ENCODE measurements at places on chromosomes 1 and 21. TPM values are rescaled to one million over a fixed set of nuclear protein-coding genes. Genes with fewer than 3 reads are reported as not detected.

GRCh38 chr1:198530953-198531352 is 9.5 kb downstream of the ATP6V1G3 start:
- DNase-seq = no peak

The TRABD2B gene
- total RNA-seq = not detected

The CHODL gene
- total RNA-seq = not detected

The NMNAT2 gene
- 2.4 TPM for total RNA-seq

The HSD3B2 gene
- not detected for total RNA-seq

GRCh38 chr1:39405358-39405757 is 86.1 kb upstream of the BMP8A start:
- peak; percentile 44 for DNase-seq

DNA sequence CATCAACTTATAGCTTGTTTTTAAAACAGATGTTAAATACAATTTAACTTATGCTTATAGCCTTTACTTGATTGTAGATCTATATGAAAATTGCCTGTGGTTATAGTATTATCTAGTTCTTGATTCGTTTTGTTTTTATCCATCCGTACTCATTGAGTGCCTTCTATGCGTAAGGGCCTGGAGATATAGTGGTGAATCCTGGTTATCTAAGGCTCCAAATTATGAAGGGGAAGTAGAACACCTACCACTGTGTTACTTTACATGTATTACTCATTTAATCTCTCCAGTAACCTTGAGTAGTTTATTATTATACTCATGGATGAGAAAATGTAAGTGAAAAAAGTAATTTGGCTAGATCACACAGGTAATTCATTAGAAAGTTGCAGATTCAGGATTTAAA is 121.8 kb downstream of the OSBPL9 start:
- no peak for DNase-seq

DNA sequence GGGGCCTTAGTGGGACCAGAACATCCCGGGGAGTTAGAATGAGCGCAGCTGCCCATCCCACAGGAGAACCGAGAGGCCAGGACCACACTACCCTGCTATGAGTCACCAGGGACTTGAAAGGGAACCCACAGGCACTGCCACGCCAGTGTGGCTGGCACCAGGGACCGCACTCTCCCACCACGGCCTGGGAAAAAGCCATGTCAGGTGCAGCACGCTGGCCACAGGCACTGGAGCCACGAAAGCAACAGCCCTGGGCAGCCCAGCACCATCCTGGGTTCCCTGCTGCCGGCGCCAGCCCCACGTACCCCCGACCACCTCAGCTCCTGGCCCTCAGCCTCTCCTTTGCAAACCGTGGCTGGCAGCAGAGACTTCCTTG is 14.1 kb upstream of the TMEM240 start:
- DNase-seq = peak; percentile 37

The NTNG1 gene
- total RNA-seq = 14.7 TPM

DNA sequence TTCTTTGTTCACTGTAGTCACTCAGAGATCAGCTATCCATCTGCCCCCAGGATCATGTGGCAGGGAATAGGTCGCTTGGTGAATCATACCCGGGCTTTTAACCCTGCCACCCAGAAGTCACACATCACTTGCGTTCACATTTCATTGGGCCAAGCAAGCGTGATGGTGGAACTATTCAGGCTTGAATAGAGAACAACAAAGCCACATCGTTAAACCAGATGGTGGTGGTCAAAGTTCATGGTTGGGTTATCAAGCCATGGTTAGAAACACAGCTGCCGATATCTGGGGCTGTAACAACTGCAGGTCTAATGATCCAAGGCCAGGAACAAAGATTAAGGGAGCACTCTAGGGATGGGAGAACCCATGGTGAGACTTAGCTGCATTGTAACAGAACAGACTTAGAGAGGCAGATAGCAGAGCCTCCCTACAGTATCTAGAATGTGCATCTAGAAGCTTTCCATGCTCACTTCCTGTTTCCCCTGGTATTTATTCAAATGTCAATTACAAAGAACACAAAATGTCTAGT is 40.0 kb upstream of the PTPRC start:
- no peak for DNase-seq

- DNase-seq = no peak
Measured at GRCh38 chr1:221371705-221372104, 370.2 kb downstream of the DUSP10 start.

The FYB2 gene
- not detected for total RNA-seq

- no peak for DNase-seq
Measured at GRCh38 chr21:41675574-41675973, 91.3 kb downstream of the RIPK4 start.

The MECR gene
- 19.1 TPM for total RNA-seq

DNA sequence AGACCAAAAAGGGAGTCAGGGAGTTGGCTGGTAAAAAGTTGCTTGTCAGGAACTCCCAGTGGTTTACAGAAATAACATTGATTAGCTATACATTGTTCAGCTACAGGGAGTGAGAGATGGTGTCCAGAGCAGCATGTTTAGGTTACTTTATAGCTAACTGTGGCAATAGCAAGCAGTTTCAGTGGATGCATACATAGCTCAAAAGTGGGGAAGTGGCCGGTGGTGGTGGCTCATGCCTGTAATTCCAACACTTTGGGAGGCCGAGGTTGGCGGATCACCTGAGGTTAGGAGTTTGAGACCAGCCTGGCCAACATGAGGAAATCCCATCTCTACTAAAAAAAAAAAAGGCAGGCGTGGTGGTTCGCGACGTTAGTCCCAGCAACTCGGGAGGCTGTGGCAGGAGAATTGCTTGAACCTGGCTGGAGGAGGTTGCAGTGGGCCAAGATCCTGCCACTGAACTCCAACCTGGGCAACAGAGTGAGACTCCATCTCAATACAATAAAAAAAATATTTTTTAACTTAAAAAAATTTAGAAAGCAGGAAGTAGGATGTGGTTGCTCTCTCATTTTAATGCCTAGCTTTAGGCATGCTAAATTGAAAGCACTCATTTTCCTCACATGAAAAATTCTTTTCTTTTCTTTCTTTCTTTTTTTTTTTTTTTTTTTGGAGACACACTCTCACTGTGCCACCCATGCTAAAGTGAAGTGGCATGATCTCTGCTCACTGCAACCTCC is 109.7 kb downstream of the PPIAL4G start:
- DNase-seq = no peak

- no peak for DNase-seq
Measured at GRCh38 chr1:56295949-56296929, 283.1 kb downstream of the PLPP3 start.

The CA6 gene
- total RNA-seq = not detected

DNA sequence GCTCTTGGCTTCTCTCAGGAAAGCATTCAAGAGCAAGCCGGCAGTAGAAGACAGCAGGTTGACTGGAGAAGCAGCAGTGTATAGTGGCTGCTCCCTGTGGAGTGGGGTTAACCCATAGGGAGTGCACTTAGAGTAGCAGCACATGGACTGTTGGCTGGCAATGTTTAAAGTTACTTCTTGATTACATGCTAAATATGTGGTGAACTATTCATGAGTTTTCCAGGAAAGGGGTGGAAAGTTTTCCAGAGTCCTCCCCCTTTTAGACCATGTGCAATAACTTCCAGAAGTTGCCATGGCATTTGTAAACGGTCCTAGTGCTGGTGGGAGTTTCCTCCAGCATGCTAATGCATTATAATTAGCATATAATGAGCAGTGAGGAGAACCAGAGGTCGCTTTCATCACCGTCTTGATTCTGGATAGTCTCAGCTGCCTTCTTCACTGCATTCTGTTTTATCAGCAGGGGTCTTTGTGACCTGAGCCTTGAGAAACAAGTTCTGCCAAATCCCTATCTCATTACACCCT is 131.8 kb downstream of the CCDC185 start:
- DNase-seq = no peak

DNA sequence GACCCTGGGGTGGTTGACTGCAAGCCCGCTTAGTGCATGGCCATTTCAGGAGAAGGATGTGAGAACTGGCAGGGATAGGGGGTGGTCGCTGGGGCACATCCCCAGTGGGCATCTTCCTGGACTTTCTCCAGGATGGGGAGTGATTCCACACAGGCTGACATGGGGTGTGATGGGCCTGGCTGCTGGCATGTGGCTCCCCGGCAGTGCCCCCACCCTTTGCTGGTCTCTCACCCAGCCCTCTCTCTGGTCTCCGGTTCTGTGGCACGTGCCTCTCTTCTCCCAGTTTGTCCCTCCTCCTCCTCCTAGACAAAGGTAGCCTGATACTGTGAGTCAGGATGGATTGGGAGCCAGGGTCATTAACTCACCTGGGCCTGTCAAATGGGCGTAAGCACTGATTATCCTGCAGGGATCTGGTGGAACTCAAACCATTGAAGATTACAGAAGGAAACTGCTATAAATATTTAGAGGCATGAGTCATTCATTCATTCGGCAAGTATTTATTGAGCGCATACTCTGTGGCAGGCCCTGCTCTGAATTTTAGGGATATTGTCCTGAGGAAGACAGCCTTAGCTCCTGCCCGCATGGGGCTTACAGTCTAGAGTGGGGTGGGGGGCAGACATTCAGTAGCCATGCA is 23.6 kb upstream of the EPS8L3 start:
- peak; percentile 43 for DNase-seq

DNA sequence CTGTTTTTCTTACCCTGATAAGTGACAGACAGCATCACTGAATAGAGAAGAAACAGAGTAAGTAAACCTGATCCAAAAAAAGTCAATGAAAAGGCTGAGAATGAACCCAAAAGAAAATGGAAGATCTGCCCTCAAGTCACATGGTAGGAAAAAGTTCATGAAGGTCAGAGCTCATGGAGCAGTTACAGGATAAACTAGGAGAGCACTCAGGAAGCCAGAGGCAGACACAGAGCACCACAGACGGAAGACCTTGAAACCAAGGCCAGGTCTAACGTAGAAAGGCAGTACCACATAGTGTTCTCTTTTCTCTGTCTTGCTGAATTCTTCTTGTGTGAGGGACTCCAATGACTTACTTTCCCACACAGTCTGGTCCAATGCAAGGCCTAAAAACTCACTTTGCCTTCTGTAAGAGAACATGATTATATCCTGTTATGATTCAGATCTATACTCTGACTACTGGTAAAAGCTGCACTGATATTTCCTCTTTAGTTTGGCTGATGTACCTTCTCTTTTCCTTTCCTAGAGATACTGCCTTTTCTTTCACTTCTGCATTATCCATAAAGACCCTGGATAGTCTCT is 40.8 kb downstream of the RTCA start:
- DNase-seq = peak; percentile 5

The PRRX1 gene
- 179 TPM for total RNA-seq

The COL9A2 gene
- total RNA-seq = 0.89 TPM

- DNase-seq = peak; percentile 73
Measured at GRCh38 chr1:202343652-202344349, 2.1 kb upstream of the UBE2T start.

The LDLRAD1 gene
- not detected for total RNA-seq

The DNAJC6 gene
- total RNA-seq = 4.2 TPM

GRCh38 chr1:28926629-28927265 is 12.4 kb downstream of the EPB41 start:
- no peak for DNase-seq

- no peak for DNase-seq
Measured at GRCh38 chr1:33515112-33515511, 42.7 kb downstream of the ZSCAN20 start.

The ANGPTL3 gene
- total RNA-seq = not detected

DNA sequence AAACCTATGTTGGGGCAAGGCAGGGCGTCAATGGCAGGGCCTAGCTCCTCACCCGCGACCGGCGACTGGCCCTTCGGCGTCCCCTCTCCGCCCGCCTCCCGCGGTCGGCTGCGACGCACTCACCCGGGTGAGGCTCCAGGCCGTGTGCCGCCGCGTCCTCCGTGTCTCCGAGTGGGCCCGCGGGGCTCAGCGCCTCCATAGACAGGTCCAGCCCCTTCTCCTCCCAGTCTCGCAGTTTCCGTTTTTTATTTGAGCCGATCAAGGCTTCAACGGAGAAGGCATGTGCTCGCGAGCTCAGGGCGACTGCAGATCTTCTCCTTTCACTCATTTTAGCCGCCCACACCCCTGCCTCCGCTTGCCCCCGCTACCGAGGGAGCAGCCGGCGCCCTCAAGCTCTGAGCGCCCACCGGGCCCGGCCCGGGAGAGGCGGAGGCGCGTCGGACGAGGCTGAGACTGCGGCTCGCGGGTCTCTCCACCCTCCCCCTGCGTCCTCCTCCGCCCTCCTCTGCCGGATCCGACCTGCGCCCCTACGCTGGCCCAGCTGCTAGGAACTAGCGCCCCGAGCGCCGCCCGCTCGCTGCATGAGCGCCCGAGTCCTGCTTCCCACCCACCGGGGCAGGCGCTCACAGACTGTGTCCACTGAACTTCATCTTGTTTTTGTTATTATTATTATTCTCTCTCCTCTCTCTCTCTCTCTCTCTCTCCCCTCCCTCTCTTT is 516 bp downstream of the TBX15 start:
- peak; percentile 82 for DNase-seq

The ZNF648 gene
- total RNA-seq = not detected

- DNase-seq = no peak
Measured at GRCh38 chr1:1167841-1168450, 5.7 kb upstream of the TTLL10 start.

DNA sequence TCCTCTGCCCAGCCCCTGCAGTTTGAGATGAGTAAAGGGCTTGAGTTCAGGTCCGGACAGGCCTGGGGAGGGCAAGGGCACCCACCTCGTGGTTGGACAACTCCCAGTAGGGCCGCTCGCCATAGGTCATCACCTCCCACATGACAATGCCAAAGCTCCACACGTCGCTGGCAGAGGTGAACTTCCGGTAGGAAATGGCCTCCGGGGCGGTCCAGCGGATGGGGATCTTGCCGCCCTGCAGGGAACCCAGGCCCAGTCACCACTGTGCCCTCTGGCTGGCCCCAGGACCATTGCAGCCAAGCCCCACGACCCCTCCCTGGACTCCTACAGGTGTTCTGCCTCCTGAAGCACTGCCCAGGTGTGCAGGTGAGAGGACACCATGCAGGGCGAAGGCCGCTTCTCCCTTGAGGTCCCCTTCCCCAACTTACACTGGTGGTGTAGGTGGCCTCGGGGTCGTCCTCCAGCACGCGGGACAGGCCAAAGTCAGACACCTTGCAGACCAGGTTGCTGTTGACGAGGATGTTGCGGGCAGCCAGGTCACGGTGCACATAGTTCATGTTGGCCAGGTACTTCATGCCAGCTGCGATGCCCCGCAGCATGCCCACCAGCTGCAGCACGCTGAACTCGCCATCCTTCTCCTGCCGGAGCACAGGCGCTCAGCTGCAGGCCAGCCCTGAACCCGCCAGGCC is 24.1 kb downstream of the EPHA2 start:
- DNase-seq = no peak

GRCh38 chr1:17156108-17156507 is 36.9 kb upstream of the PADI2 start:
- peak; percentile 14 for DNase-seq

DNA sequence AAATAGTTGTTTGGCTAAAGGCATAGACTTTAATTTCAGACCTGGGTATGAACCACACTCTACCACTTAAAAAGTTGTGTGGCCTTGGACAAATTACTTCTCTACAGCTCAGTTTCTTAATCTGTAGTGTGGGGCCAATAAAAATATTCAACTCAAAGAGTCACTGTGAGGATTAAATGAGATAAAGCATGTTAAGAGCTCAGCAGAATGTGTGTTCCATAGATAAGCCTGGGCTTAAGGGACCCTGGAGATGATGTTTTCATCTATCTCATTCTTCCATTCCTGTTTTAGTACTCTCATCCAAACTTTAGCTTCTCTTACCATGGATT is 17.7 kb downstream of the S100A10 start:
- DNase-seq = no peak

The VHLL gene
- not detected for total RNA-seq

The EFNA3 gene
- total RNA-seq = 1.4 TPM
